ENCODE measurements at places on chromosomes 2 and 18.
A peak's percentile ranks its signal among the peaks of the same experiment; 100 is the strongest.

DNA sequence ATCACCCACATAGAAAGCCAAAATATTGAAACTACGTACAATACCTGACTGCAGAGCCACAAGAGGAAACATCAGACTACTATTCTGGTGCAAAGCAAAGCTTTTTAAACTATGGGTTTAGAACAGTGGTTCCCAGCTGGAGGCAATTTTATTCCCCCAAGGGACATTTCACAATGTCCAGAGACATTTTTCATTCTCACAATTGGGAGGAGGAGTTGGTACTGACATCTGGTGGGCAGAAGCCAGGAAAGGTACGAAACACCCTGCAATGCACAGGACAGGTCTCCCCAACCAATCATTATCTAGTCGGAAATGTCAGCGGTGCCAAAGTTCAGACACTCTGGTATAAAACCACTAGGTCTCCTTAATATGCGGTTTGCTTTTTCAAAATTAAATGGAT is 88.4 kb upstream of the ARL5A start:
- DNase-seq = no peak

DNA sequence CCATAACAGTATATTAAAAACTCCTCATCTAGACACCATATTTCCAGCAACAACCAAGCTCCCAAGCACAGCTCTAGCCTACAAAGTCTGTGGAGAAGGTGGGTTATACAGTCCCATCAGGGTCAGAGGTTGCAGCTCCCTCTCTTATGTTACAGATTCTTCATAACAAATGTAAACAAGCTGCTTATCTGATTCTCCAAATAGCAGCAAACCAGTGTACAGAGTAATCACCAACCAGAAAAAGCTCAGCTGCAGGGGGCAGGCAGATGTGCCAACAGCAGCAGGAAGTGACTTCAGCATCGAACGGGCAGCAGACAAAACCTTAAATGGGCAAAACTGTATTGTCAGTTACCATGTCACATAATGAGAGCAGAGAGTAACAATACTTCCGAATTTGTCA is 52.9 kb upstream of the NABP1 start:
- DNase-seq = peak; percentile 47

GRCh38 chr2:38907743-38908562 is 18.3 kb downstream of the ARHGEF33 start:
- peak; percentile 31 for DNase-seq

DNA sequence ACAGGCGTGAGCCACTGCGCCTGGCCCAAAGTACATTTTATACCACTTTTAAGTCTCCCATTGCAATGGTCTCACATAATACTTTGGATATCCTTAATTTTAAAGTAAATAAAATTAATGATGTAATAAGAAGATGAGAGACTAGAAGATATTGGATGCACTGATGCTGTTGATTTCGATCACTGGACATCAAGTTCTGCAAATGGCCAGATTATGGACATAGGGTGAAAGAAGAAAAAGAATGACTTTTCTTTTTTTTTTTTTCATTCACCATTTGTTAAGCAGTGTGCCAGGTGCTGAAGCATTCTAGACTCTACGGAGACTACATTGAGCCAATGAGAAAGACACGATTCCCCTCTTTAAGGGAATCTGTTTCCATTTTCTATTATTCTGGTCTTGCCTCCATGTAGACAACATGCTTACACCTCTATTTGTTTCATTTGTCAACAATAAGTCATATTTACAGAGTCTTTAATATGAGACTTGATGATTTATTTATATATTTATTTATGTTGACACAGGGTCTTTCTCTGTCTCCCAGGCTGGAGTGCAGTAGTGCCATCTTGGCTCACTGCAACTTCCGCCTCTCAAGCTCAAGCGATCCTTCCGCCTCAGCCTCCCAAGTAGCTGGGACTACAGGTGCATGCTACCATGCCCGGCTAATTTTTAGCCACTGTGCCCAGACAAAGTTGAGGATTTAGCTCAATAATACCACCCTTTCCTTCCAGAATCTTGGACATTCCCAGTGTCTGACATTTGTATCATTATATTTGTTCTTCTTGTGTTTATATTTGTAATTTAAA is 23.7 kb downstream of the FN1 start:
- no peak for DNase-seq

- DNase-seq = no peak
Measured at GRCh38 chr2:239534581-239535412, 134.0 kb upstream of the HDAC4 start.

DNA sequence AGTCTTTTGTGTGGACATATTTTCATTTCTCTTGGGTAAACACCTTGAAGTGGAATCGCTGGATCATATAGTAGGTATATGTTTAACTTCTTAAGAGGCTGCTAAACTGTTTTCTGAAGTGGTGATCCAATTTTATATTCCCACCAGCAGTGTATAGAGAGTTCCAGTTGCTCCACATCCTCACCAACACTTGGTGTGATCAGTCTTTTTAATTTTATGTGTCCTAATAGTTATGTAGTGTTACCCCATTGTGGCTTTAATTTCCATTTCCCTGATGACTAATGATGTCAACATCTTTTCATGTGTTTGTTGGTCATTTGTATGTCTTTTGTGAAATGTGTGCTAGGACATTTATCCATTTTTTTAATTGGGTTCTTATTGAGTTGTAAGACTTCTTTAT is 56.9 kb downstream of the DGKD start:
- DNase-seq = no peak

GRCh38 chr2:121321476-121321875 is 36.5 kb upstream of the TFCP2L1 start:
- DNase-seq = no peak

GRCh38 chr18:51879329-51879728 is 460.7 kb upstream of the DCC start:
- no peak for DNase-seq

DNA sequence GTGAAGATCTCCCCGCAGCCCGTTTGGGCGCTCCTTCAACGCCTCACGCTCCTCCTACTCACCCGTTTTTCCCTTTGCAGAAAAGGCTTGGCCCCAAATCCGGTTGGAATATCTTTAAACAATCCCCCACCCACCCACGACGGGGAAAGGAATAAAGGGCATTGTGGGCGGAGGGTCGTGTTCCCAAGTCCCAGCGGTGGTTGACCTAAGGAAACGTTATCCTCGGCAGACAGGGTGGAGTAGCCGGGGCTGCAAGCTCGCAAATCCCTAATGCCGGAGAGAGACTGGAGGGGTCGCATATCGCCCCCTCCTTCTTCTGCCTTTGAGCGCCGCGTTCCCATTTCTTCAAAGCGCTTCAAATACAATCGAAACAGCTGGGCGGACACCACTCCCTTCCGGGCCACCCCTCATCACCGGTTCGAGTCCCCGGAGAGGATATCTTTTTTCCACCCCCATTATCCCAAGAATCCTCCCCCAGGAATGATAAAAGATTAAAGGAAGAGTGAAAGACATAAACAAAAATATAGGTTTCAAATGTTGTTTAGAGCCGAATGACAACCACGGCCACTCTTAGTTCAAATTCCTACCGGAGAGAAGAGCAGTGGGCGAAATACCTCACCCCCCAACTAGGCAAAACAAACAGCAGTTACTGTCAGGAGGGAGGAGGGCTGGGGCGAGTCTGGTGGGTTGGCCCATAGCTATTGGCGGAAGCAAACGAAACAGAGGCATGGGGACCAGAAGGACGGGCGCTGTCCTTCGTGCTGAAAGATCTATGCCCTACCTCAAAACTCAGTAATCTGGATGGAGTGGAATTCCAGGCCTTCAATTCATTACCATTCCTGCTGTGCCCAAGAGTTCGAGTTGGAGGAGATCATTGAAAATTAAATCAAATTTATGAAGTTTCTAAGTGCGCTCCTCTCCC is 2.8 kb upstream of the GAD1 start:
- DNase-seq = peak; percentile 43

- no peak for DNase-seq
Measured at GRCh38 chr2:210199186-210199765, 26.0 kb downstream of the ACADL start.

DNA sequence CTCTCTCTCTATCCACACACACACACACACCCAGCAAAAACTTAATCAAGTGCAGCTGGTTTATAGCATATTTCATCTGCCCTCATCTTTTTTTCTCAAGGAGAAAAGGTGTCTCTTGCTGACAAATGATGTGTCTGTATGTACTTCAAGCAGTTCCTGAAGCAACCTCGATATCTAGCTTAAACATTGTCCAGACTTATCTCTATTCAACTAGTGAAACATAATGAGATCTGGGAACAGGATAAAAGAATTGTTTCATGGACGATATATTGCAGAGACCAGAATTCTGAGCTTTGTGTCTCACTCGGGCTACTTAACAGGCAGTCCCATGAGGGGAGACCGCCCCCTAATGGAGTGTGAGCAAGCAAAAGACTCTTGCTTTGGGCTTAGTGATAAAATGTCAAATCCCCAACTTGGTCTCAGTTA is 929.2 kb upstream of the SOX11 start:
- DNase-seq = no peak

GRCh38 chr2:238322001-238322411 is 1.7 kb downstream of the TRAF3IP1 start:
- DNase-seq = no peak

DNA sequence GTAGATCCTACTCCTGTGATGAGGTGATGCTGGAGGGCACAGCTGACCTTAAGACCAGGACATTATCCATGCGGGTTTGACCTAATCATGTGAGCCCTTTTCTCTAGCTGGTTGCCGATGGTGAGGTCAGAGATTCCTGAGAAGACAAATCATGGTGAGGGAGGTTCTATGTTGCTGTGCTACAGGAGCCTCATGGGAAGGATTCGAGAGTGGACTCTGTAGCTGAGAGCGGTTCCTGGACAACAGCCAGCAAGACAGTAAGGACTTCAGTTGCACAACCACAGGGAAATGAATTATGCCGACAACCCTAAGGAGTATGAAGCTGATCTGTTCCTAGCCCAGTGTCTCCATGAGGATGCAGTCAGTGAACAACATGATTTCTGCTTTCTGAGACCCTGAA is 80.4 kb downstream of the EPB41L3 start:
- DNase-seq = no peak

GRCh38 chr2:198000417-198000816 is 196.0 kb downstream of the PLCL1 start:
- no peak for DNase-seq

DNA sequence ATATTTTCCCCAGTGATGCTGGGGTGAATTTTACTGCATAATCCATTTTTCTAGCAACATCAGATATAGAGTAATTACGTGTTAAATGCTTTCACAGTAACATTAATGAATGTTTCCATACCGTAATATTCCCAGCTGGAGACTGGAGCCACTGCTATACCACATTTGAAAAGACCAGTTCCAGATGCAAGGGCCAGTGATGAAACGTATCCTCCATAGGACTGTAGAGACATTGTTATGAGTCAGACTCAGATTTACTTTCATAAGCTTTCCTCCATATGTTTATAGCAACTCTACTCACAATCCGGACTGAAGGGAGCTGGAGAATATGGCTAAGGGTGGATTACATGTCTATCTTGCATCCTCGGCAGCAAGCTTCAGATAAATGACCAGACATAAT is 22.7 kb upstream of the GCG start:
- no peak for DNase-seq

- DNase-seq = no peak
Measured at GRCh38 chr18:47036298-47036874, 965 bp upstream of the ELOA2 start.

DNA sequence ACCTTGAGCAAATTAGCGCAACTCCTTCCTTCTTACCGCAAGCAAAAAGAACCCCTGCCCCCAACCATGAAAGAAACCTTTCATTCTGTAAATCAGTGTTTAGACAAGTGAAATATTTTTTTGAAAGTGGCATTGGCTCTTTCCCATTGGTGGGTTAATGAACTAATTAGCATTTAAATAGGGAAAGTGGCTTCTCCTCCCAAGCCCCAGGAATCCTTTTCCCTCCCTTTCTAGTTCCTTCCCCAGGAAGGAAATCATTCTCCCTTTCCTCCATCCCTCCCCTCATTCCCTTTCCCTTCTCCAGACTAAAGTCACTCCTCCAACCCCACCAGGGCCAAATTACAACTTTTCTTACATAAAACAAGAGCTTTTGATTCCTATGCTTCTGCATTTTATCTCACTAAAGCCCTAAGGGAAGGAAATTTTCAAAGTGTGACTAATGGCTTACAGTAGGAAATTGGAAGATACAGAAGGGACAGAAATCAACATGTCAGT is 22.9 kb upstream of the TYMS start:
- DNase-seq = no peak

DNA sequence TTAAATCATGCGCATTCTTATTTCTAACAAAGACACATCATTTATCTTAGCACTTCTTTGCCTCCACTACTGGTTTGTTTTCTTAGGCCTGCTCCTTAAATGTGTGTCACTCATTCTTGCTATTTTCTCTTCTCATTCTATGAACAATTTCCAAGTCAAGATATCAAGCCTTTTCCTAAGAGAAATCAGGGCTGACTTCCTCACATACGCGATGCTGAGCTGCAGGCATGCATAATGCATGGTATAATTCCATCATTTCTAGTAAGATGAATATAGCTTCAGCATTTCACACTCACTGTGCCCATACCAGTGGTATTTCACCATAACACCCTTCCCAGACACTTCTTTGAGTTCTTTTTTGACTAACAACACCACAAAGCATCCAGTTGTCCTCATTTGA is 838.9 kb upstream of the DDX18 start:
- DNase-seq = no peak

DNA sequence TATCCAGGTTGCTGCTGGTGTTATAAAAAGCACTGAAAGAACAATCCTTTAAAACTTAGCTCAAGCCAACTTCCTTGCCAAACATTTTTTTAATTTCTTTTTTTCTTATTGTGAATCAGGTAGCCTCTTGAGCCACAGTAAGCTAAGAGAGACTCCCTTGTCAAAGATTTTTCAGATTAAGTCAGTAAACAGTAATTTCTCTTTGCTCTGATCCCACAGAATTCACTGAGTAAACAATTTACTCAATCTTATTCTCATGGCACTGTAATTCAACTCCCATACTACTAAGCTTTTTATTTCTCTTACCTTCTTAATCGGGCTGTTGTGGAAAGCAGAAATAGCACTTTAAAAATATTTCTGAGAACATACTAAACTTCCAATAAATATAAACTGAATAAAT is 82.7 kb downstream of the C2orf74 start:
- DNase-seq = no peak

DNA sequence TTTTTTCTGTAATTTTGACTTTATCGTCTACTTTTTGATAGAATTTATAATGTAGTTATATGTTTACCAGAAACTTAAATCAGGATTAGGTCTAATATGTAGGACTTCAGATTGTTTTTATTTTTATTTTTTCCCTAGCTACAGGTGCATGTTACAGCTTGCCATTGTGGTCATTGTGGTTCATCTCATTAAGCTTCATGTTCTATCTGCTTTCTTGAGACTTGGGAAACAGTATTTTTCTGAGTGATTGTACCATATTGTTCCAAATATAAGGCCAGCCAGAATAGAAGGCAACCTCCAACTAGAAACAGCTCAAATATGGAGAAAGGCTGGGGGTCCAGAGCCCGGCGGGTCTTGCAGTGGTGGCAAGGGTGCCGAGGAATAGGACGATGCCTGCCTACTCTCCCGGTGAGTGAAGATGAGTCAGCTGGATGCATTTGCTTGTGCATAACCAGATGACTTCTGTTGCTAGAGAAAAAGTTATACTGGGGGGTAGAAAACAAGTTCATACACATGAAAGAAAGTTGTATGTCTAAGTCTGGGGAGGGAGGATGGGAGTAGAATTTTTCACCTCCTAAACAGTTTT is 188.4 kb downstream of the CCDC85A start:
- DNase-seq = no peak
